ENCODE measurements at places on chromosomes 7 and 10. TPM values are rescaled to one million over a fixed set of nuclear protein-coding genes. Genes with fewer than 3 reads are reported as not detected.

GRCh38 chr7:95897557-95898251 lies 125.3 kb downstream of the DYNC1I1 start:
- peak; percentile 5 for DNase-seq

GRCh38 chr7:73830681-73831583 lies at the start of gene CLDN4:
TSS of gene CLDN4 (plus strand) at chr7:73830996. CDS start at chr7:73831202, 206 bp downstream.
- no peak for DNase-seq

GRCh38 chr10:48951707-48952106 lies 12.1 kb upstream of the LRRC18 start:
- no peak for DNase-seq

DNA sequence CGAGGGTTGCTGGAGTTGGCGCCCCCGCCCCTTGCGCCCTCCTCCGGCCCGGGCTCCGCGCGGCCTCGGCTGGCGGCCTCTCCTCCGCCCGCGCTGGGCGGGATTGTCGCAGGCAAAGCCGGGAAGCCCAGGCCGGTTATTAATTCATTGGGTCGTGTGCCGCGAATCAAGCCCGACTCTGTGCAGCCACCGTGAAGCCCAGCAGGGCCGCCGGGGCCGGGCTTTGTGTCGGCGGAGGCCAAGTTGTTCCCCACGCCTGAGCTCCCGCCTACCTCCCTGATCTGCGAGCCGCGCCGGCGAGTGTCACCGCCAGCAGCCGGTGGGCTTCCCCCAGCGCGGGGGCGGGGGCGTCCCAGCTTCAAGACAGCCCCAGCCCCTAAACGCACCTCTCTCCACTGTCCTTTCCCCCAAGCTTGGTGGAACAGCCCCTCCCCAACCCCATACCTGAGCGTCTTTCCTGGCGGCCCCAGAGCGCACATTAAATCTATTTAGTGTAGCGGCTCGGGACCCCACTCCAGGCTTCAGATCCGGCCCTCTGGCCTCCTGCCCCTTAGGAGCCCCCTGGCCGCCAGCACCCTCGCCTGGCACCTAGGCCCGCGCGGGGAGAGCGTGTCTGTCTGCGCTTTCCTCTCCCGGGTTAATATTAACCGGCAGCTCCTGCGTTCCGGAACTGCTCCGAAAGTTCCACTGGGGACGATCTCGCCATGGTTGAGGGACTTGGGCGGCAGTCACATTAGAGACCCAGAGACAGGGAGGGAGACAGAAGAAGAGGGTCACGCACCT lies 3.5 kb downstream of the SHH start:
- DNase-seq, result no peak

GRCh38 chr7:157876469-157877285 lies 539.9 kb downstream of the DNAJB6 start:
- DNase-seq, result no peak

DNA sequence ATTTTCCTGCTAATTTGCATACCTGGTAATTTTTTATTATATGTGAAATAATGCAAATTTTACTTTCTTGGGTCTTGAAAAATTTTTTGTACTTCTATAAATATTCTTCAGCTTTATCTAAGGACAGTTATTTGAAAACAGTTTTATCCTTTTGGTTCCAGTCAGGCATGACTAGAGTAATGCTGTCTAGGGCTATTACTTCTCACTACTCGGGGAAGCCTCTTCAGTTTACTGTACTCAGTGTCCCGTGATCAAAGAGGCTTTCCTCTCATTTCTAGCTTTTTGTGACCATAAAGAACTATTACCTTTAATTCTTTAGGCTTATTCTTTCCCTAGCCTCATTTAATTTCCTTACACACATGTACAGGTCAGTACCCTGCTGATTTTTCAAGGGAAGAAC lies 153.8 kb upstream of the HDAC9 start:
- no peak for DNase-seq

- DNase-seq, result peak; percentile 42
Observed at GRCh38 chr10:95208702-95209391, 14.8 kb downstream of the ACSM6 start.

DNA sequence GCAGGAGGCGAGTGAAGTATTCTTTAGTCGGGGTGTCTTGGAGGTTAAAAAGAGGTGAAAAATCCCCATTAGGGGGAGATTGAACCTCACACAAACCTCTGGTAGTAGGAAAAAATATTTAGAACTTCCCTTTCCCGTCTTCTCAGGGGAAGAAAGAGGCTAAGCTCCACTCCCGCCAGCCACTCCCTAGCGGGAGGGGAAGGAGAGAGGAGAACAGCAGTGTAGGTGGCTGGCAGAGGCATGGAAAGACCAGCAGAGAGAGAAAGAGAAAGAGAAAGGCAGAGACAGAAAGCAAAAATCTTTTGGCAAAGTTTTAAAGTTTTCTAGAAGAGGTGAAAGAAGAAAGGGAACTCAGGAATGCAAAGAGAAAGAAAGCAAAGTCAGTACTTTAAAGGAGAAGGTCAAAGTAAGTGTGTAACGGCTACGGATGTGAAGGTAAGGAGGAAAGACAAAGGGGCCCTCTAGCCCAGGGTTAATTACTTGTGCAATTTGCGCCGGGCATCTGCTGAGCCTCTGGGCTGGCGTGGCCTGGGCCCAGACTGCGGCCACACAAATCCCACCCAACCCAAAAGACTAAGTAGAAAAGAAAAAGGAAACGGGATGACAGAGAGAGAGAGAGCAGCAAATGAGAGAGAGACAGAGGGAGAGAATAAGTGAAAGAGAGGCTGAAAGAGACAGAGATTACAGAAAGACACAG lies 72.3 kb upstream of the ZNF746 start:
- no peak for DNase-seq

DNA sequence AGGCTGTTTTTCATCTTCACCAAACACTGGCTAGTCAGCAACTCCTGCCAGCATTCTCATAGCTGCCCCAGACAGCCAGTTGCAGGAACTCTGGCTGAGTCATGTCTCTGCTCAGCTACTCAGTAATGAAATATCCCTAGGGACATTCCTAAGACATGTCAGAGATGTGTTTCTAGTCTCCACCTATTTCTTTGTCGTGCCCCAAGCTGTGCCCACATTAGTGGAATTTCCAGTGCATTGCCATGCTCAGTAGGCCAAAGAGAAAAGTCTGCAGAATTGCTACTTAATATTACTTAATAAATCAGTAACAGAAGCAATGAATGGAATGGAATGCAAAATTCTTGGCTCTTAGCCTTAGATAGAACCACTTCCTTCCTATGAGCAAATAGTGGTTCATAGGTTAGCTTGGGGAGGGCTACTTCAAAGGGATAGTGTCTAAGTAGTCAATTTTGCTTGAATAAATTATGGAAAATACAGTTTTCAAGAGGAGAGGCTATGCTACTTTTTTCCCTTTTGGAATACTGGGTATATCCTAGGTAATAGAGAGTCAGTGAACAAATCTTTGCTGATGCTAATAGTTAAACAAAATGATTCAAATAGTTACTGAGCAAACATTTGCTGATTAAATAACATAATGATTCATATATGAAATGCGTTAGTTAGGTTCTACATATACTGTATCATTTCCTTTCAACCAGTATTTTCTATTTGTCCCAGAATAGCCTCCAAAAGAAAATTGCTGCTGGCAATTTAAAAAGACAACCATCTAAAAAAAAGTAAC lies 23.6 kb upstream of the SEMA3C start:
- DNase-seq, result no peak

Gene OR2A12
- total RNA-seq, result not detected
